B cell (primary cell): ENCODE measurements at places on chromosomes 7 and 10.

GRCh38 chr7:94289071-94289470 lies 105.6 kb upstream of the COL1A2 start:
- H3K27me3 ChIP-seq: peaks cover 4% of the 10 kb centered on the region
- no peak overlapping the region for H3K27ac ChIP-seq
- DNase-seq: peak; percentile 27
- no peaks in the 10 kb centered on the region for H3K4me1 ChIP-seq
- H3K36me3 ChIP-seq: no peaks in the 10 kb centered on the region
- H3K4me3 ChIP-seq: no peak overlapping the region

GRCh38 chr7:7869651-7870050 lies 98.9 kb upstream of the GLCCI1 start:
- no peak overlapping the region for H3K27ac ChIP-seq
- DNase-seq: no peak
- H3K36me3 ChIP-seq: no peaks in the 10 kb centered on the region

GRCh38 chr7:51792796-51793195 lies 476.2 kb upstream of the COBL start:
- H3K36me3 ChIP-seq: no peaks in the 10 kb centered on the region
- no peak overlapping the region for H3K27ac ChIP-seq
- DNase-seq: no peak

- H3K4me3 ChIP-seq: no peak overlapping the region
- H3K36me3 ChIP-seq: no peaks in the 10 kb centered on the region
- no peaks in the 10 kb centered on the region for H3K27me3 ChIP-seq
- H3K27ac ChIP-seq: no peak overlapping the region
- no peak for DNase-seq
- H3K4me1 ChIP-seq: no peaks in the 10 kb centered on the region
Observed at GRCh38 chr10:52759154-52759553, 13.4 kb downstream of the MBL2 start.

- no peaks in the 10 kb centered on the region for H3K4me1 ChIP-seq
- H3K36me3 ChIP-seq: no peaks in the 10 kb centered on the region
- H3K27ac ChIP-seq: no peak overlapping the region
- no peaks in the 10 kb centered on the region for H3K27me3 ChIP-seq
- no peak for DNase-seq
- no peak overlapping the region for H3K4me3 ChIP-seq
Observed at GRCh38 chr7:102913826-102914225, 1.0 kb downstream of the LRRC17 start.

DNA sequence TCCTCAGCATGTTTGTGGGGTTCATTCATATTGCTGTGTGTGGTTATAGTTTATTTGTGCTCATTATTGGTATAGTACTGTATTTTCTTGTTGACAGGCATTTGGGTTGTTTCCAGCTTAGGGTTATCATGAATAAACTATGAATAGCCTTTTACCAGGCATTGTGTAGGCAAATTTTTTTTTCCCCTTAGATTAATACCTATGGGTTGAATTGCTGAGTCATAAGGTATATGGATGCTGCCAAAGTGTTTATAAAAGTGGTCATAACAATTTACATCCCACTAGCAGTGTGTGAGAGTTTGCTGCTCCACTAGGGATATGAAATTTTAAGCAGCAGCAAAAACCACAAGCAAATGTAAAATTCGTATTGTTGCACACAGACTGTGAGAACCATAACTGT lies 175.0 kb downstream of the PLPP4 start:
- no peak for DNase-seq
- H3K4me3 ChIP-seq: no peak overlapping the region
- H3K36me3 ChIP-seq: no peaks in the 10 kb centered on the region
- no peaks in the 10 kb centered on the region for H3K27me3 ChIP-seq
- no peak overlapping the region for H3K27ac ChIP-seq

GRCh38 chr10:660970-661596 lies 28.4 kb downstream of the DIP2C start:
- H3K36me3 ChIP-seq: no peaks in the 10 kb centered on the region
- no peaks in the 10 kb centered on the region for H3K4me1 ChIP-seq
- H3K27me3 ChIP-seq: no peaks in the 10 kb centered on the region

- H3K4me1 ChIP-seq: no peaks in the 10 kb centered on the region
- no peak overlapping the region for H3K4me3 ChIP-seq
- H3K27ac ChIP-seq: no peak overlapping the region
- no peaks in the 10 kb centered on the region for H3K36me3 ChIP-seq
- DNase-seq: no peak
Observed at GRCh38 chr10:29619241-29619669, 15.5 kb downstream of the SVIL start.

GRCh38 chr7:82760831-82761230 lies 317.3 kb upstream of the CACNA2D1 start:
- H3K4me3 ChIP-seq: no peak overlapping the region
- DNase-seq: no peak

GRCh38 chr10:18681366-18681765 lies 22.1 kb downstream of the ARL5B start:
- no peak for DNase-seq
- no peak overlapping the region for H3K4me3 ChIP-seq
- no peak overlapping the region for H3K27ac ChIP-seq
- H3K36me3 ChIP-seq: peaks cover 7% of the 10 kb centered on the region

DNA sequence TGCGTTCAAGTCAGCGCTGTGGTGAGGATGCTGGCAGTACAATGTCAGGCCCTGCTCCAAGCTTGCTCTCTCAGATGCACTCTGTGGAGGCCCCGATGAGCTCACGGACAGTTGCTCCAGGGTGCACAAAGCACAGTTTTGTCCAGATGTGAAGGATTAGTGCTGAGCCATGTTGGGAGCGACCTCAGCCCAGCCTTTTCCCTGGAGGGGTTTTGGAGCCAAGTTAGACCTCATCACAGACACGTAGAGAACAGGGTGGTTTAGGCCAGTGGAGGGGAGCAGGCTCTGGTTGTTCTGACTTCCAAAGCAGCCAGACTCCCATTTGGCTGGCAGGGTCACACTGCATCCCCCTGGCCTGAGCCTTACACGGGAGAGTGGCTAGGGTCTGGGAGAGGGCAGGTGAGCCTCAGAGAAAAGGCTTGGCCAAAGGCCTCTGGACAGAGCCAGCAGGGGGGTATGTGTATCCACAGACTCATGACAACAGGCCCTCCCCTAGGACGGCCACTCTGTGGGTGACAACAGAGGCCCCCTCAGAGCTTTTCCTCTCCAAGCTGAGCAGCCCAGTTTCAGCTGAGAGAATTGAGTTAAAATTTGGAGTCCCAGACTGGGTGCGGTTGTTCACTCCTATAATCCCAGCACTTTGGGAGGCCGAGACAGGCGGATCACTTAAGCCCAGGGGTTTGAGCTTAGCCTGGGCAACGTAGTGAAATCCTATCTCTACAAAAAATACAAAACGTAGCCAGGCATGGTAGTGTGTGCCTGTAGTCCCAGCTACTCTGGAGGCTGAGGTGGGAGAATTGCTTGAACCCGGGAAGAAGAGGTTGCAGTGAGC lies 4.7 kb downstream of the PLAC9 start:
- H3K36me3 ChIP-seq: no peaks in the 10 kb centered on the region
- no peak for DNase-seq
- H3K4me1 ChIP-seq: peaks cover 6% of the 10 kb centered on the region
- peaks cover 19% of the 10 kb centered on the region for H3K27me3 ChIP-seq
- no peak overlapping the region for H3K27ac ChIP-seq

- no peaks in the 10 kb centered on the region for H3K4me1 ChIP-seq
- no peaks in the 10 kb centered on the region for H3K36me3 ChIP-seq
- H3K27me3 ChIP-seq: no peaks in the 10 kb centered on the region
- DNase-seq: no peak
- H3K27ac ChIP-seq: no peak overlapping the region
Observed at GRCh38 chr7:78863281-78863680, 590.2 kb downstream of the MAGI2 start.

GRCh38 chr7:6273380-6273837 lies 985 bp upstream of the CYTH3 start:
- H3K4me3 ChIP-seq: no peak overlapping the region
- peaks cover 7% of the 10 kb centered on the region for H3K27me3 ChIP-seq
- H3K36me3 ChIP-seq: no peaks in the 10 kb centered on the region

GRCh38 chr10:77869626-77870420 lies 56.7 kb downstream of the DLG5 start:
- H3K27ac ChIP-seq: no peak overlapping the region
- no peaks in the 10 kb centered on the region for H3K27me3 ChIP-seq
- DNase-seq: no peak
- H3K4me1 ChIP-seq: peaks cover 21% of the 10 kb centered on the region
- no peak overlapping the region for H3K4me3 ChIP-seq
- no peaks in the 10 kb centered on the region for H3K36me3 ChIP-seq

DNA sequence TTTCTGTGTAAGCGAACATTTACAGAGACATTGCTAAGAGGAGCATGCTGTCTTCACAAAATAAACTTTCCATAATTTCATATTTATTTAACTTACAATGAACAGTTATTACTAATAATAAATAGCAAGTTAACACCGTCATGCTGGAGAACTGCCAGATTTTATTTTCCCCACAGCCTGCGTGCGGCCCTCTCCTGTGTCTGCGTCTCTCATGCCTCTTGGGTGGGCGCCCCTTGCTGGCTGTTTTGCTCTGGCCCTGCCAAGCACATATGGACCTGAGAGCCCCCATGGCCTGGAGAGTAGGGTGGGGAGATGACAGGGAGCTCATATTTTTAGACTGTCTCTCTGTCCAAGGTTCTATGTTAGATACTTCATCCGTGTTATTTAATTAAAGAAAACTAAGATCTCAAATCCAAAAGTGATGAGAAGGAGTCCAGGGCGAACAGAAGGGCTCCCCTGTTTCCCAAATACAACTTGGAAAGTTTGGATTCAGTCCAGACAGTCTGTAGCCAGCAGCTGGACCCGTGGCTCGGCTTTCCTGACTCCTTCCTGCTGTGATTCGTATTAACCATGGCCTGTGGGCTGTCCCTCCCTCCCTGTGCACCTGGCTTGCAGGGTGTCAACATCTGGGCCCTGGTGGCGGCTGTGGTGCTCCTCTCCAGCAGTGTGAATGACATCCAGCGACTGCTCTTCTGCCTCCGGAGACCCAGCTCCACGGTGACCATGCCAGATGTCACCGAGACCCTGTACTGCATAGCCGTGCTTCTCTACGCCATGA lies 20.5 kb downstream of the FBH1 start:
- DNase-seq: no peak
- H3K4me1 ChIP-seq: no peaks in the 10 kb centered on the region
- no peak overlapping the region for H3K27ac ChIP-seq

DNA sequence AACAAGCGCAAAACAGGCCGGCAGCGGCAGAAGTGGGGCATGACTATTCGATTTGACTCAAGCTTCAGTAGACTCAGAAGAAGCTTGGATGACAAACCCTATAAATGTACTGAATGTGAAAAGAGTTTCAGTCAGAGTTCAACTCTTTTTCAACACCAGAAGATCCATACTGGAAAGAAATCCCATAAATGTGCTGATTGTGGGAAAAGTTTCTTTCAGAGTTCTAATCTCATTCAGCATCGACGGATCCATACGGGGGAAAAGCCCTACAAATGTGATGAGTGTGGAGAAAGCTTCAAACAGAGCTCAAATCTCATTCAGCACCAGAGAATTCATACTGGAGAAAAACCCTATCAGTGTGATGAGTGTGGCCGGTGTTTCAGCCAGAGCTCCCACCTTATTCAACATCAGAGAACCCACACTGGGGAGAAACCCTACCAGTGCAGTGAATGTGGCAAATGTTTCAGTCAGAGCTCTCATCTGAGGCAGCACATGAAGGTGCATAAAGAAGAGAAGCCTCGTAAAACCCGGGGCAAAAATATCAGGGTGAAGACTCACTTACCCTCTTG lies 2.8 kb downstream of the ZNF22 start:
- H3K36me3 ChIP-seq: peaks cover 19% of the 10 kb centered on the region
- peaks cover 13% of the 10 kb centered on the region for H3K4me1 ChIP-seq
- no peaks in the 10 kb centered on the region for H3K27me3 ChIP-seq
- H3K27ac ChIP-seq: no peak overlapping the region
- no peak overlapping the region for H3K4me3 ChIP-seq
- DNase-seq: peak; percentile 1

- H3K36me3 ChIP-seq: no peaks in the 10 kb centered on the region
- H3K4me3 ChIP-seq: no peak overlapping the region
- no peak for DNase-seq
- H3K27me3 ChIP-seq: no peaks in the 10 kb centered on the region
- no peaks in the 10 kb centered on the region for H3K4me1 ChIP-seq
Observed at GRCh38 chr7:149804106-149804505, 30.7 kb upstream of the ZNF467 start.

DNA sequence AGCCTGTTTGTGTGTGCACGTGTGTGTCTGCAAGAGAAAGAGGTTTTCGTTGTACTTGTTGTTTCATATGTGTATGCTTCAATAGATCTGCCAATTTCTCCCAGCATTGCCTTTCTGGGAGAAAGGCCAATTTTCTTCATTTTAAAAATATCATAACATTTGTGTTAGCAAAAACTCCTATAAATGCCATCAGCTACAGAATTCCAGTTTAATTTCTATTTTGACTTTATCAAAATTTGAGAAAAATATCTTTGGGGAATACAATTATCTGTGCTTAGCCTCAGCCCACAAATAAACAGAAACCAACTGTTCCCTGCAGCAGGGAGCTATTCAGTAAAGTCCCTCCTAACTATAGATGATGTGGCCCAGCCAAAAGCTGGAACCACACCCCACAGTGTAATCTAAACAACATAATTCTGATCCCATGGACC lies 68.3 kb upstream of the MGMT start:
- H3K36me3 ChIP-seq: no peaks in the 10 kb centered on the region
- H3K4me3 ChIP-seq: no peak overlapping the region
- H3K27ac ChIP-seq: no peak overlapping the region

GRCh38 chr7:130912862-130913638 lies 179.0 kb upstream of the KLF14 start:
- H3K4me1 ChIP-seq: peaks cover 37% of the 10 kb centered on the region
- no peaks in the 10 kb centered on the region for H3K27me3 ChIP-seq
- peak overlapping the region; percentile 98 for H3K27ac ChIP-seq
- H3K4me3 ChIP-seq: peak overlapping the region; percentile 73

DNA sequence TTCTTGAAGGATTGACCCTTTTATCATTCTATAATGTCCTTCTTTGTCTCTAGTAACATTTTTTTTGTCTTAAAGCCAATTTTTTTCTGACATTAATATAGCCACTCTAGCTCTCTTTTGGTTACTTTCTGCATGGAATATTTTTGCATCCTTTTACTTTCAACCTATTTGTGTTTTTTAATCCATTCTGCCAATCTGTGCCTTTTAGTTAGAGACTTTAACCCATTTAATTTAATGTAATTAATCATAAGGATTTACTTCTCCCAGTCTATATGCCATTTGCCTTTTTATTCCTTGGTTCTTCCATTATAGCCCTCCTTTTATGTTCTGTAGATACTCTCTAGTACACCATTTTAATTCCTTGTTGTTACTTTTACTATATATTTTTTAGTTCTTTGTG lies 32.7 kb upstream of the RABGEF1 start:
- no peak overlapping the region for H3K4me3 ChIP-seq
- DNase-seq: no peak
- H3K27ac ChIP-seq: no peak overlapping the region
- H3K36me3 ChIP-seq: peaks cover 4% of the 10 kb centered on the region

GRCh38 chr10:84140036-84140379 lies 699 bp downstream of the GHITM start:
- H3K36me3 ChIP-seq: no peaks in the 10 kb centered on the region
- no peak for DNase-seq
- peak overlapping the region; percentile 90 for H3K27ac ChIP-seq
- no peaks in the 10 kb centered on the region for H3K27me3 ChIP-seq
